ENCODE measurements at places on chromosomes 1 and 21.

DNA sequence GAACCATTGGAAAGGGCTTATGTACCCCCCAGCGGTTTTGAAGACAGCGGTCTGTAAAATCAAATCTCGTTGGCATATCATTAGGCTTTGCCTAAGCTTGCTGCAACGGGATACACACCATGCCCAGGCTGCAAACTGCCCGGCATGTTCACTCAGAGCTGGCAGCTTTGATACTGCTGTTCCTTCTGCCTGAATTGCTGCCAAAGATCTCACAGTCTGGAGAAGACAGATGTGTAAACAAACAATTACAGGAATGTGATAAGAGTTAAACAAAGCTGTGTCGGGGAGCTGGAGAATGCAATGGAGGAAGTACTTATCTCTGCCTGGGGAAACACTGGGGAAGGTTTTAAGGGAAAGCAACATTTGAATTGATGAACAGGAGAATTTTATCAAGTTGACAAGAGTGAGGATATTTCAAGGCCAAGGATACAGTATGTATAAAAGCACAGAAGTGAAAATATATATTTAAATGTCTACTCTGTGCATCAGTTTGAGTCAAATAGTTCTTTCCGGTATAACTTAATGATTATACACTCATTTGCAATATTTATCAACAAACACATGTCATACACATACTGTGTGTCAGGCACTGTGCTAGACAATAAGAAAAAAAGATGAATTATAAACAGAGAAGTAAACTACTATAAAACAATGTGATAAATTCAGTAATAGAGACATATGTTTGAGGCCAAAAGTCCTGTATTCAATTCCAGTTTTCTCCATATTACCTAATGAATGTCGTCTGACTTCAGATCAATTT lies 29.9 kb downstream of the CHML start:
- DNase-seq = peak; percentile 61

- DNase-seq = peak; percentile 22
Measured at GRCh38 chr1:78255383-78255782, 209.6 kb downstream of the GIPC2 start.

GRCh38 chr1:74534241-74534640 lies 21.8 kb upstream of the LRRC53 start:
- peak; percentile 1 for DNase-seq

GRCh38 chr1:32361674-32362473 lies 411 bp downstream of the FAM229A start:
- DNase-seq = peak; percentile 36

GRCh38 chr1:39401106-39401505 lies 90.3 kb upstream of the BMP8A start:
- DNase-seq = no peak

DNA sequence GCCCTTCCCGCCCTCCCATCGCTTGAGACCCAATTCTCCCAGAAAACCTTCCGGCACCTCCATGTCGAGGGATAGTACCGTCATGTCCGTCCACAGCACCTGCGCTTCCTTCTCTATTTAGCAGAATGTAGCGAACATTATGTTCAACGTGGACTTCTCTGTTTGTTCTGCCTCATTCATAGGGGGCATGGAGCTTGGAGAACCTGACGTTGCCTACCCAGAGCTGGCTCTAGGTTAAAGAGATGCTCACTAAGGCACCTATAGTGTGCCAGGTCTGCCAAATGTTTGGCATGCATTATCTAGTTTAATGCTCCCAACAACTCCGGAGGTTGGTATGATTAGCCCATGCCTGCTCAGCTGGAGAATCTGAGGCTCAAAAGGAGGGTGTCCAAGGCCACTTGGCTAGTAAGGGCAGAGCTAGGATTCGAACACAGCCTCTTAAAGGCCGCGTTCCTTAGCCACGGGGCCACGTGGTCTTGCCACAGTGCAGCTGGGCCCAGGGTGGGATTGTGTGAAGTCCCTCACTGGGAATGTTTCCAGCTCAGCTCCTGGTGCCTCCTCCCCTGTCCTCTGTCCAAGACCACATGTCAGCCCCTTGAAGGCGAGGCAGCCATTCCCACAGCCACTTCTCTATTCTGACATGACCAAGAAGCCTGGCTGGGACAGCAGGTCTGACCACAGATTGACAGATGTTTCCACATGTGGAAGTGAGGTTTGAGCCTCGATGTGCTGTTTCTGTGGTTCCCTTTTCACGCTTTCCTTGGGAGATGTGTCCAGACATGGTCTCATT lies 57.8 kb downstream of the RUNX3 start:
- no peak for DNase-seq

DNA sequence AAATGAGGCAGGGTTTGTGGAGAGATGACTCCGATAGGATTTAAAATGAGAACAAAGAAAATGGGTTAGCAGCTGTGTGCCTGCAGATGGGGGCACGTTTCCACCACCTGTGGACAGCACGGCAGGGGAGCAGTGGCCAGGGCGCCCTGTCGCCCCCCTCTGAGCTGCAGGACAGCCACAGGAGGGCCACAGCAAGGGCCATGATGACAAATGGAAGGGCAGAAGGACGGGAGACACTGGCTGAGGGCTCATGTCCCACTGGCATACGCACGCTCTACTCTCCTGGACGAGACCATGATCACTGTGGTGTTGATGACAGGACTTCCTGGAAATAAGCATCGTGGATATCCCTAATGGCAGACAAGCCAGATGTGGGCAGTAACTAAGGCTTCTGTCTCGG lies 241.0 kb downstream of the SDCCAG8 start:
- DNase-seq = no peak

- DNase-seq = peak; percentile 74
Measured at GRCh38 chr1:9326596-9326995, 33.9 kb downstream of the SPSB1 start.

DNA sequence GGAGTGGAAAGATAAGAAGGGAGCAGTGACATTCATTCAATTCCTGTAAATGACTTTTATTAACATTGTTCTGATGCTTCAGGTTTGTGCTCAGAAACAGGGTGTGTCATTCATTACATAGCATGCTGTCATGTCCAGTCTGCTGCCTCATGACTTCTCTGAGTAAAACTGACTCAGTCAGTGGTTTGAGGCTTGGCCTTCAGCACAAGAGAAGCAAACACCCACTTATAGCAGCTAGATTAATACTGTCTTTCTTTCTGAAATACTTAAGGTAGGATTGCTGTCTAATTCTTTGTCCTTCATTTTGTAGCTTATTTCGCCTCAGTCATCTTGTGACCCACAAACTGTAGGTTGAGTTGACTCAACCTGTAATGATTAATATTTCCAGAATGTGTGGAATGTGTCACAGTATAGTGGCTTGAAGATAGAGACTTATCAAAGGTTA lies 32.9 kb downstream of the RASAL2 start:
- DNase-seq = peak; percentile 92

GRCh38 chr1:157585984-157586383 lies 11.9 kb downstream of the FCRL4 start:
- DNase-seq = no peak

DNA sequence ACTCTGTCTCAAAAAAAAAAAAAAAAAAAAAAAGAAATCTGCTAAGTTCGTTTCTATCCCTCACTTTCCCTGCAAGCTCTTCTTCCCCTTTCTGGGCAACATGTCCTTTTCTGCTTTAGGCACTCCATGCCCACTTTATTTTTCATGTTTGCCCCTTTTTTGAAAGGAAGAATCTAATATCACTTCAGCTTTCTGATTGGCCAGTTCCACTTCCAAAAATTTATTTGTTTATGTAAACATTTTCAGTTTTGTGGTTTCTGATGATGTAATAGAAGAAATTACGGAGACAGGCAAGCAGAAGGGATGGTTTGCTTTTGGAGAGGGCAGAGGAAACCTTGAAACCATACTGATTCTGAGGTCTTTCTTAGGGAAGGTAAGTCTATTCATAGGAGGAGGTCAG lies 15.1 kb downstream of the IFNAR1 start:
- no peak for DNase-seq

GRCh38 chr21:27759091-27759659 lies 792.3 kb upstream of the ADAMTS5 start:
- no peak for DNase-seq

GRCh38 chr21:29737186-29737585 lies 202.6 kb downstream of the GRIK1 start:
- peak; percentile 6 for DNase-seq

DNA sequence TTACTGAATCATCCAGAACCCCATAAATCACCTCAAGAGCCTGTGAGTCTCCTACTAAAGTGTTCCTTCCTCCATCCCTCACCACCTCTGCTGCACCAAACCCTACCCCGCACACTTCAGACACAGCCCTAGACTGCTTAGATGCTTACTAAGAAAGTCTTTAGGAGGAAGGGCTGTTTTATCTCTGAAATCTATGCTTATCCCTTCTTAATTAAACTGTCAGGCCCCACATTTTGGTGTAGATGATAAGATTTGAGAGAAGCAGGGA lies 216.8 kb upstream of the SGIP1 start:
- no peak for DNase-seq

DNA sequence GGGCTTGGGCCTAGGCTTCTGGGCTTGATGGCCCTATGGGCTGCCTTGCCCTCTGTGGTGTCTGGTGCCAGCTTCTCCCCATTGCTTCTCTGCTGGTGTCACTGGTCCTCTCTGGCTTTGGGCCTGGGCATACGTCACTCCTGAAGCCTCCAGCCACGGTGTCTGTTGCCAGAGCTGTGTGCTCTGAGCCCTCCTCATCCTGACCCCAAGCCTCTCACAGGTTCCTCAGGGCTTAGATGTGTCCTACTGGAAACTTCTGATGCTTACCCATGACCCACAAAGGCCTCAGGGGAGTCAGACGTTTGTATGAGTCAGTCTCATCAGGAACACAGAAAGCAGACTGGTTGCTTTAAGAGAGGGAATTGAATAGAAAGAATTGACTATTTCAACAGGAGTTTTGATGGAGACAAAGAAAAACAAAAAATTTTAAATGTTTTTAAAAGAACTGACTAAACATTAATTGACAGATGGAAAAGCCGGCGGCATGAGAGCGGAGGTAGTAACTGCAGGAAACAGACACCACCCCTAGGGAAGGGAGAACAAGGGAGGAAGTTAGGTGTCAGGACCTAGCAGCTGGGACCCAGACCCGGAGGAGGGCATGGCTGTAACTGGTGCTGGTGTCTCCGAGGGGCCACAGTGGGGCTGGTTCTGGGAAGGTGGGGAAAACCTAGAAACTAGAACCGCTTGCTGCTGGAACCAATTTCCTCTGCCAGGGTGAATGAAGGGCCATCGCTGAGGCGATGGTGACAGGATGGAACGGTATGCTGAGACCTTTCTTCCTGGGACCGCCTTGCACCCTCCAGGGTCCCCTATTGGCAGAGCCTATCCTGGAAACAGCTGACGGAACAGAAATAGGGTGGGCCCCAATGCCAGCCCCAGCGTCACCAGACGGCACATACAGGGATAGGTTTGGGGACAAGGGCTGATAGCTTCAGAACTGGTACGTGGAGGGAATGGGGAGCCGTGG lies 40.0 kb upstream of the CITED4 start:
- peak; percentile 96 for DNase-seq

DNA sequence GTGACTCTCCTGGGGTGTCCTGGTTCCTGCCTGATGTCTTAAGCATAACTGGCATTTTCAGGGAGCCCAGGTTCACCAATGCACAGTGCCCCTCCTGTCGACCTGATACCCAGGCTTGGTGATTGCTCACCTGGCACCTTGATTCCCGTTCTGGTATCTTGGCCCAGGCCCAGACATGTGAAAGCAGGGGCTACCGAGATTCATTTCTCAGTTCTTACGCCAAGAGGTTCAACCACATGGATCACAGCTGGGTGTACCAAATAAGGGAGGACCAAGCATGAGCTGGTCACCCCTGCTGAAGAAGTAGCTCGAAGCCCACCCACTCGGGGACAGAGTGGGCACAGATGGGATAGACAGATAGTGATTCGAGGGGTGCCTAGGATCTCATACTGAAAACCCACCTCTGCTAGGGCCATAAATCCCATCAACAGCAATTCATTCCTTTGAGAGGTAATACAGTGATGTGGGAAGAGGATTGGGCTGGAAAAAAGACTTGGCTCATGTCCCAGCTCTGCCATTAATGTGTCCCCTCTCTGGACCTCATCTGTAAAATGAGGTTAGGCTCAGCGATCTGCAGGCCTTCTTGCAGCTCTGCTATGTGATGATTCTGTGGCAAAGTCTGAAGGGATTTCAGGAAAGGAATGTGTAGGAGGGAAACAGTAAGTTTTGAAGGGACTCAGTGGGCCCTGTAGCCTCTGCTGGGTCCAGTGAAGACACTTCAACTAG lies 2.7 kb downstream of the EPHX1 start:
- DNase-seq = peak; percentile 27

GRCh38 chr1:162398999-162399580 lies 12.8 kb downstream of the SH2D1B start:
- DNase-seq = no peak

- DNase-seq = peak; percentile 35
Measured at GRCh38 chr21:38350684-38351083, 93.9 kb downstream of the KCNJ15 start.

DNA sequence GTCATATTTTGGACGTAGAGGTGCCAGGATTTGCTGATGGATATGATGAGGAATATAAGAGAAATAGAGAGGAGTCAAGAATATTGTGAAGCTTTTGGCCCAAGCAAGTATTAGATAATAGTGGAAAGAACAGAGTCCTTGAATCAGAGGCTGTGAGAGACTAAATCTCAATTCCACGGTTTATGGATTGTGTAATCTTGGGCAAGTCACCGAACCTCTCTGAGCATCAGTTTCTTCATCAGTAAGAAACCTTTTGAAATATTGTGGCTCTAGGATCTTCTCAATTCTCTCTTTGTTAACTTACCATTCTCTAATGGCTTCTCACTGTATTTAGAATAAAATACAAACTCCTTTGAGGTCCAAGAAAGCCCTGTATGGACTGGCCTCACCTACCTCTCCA lies 77.6 kb downstream of the RPS6KA1 start:
- peak; percentile 21 for DNase-seq

DNA sequence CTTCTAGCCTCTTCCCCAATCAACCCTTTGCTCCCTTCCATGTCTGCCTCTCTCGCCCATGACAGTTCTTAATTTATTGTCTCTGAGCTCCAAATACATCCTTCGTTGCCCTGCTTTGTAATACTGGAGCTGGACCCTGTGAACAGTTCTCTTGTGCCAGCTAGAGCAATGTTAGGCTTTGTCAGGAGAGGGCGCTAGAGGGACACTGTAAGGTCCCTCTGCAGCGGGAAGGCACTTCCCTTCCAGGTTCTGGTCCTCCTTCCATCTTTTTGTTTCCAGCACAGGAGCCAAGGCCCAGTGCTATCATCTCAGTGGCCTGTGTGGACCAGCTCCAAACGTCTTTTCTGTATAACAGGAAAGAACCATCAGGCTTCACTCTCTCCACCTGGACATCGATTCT lies 95.9 kb downstream of the PTPRU start:
- DNase-seq = peak; percentile 50

DNA sequence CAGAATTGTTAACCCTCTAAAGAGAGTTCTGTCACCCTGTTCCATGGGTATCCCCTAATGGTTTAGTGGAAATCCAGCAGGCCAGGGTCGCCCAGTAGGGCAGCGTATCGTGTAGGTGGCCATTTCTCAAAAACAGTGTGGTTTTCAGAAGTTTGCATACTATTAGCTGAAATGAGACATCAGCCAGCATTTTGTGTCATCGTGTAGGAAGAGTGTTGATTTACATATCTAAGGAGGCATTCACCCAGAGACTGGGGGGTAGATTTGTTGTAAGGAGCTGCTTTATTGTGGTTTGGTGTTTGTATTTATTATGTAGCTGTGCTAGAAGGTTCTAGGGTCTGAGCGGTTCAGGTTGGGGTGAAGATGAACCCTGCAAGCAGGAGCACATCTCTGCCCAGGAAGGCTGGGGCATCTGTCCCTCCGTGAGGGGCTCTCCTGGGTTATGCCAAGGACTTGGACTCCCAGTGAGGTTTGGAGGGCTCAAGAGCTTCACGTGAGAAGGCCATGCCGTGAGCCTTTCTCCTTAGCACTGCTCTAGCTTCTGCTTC lies 174.4 kb downstream of the PGBD5 start:
- DNase-seq = no peak
